Upper lobe of left lung (tissue), 6 donors: ENCODE measurements at places on chromosomes 1 and 21. TPM values are rescaled to one million over a fixed set of nuclear protein-coding genes. Genes with fewer than 3 reads are reported as not detected.
A peak's percentile ranks its signal among the peaks of the same experiment; 100 is the strongest.

RNF186 gene
- not detected for total RNA-seq

DNA sequence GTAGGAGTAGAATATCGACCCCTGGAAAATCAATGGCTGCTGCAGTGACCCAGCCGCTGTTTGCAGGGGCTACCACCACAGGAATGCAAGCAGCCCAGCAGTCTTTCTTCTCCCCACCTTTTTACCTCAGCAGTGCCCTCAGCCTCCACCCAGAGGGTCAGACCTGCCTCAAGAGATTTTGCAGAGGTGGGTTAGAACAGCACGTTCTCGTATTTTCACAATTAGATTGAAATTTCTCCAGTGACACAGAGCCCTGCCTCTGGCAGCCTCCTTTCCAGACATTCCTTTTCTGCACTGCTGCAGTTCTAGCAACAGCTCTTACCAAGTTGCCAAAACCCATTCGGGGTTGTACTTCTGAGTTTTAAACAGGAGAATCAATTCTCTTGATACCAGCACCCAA, 38.3 kb upstream of the PIGV start:
- DNase-seq = no peak
- no peaks in the 10 kb centered on the region for H3K27me3 ChIP-seq
- H3K36me3 ChIP-seq = peaks cover 6% of the 10 kb centered on the region
- H3K4me3 ChIP-seq = no peak overlapping the region

DNA sequence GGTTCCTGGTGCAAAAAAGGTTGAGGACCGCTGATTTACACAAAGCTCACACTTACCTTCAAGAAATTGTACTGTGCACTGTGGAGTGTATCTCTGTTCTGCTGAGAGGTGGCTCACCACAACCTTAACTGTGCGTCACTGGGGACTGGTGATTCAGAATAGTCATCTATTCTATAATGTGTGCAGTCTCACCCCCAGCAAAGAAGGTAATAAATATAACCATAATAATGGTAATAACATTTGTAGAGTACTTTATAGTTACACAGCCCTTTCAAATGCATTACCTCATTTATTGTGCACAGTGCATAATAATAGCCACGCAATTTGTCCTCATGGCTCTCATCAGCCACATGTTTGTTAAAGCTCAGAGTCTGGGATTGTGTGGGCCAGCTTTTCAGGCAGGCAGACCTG, 59.4 kb upstream of the DUSP10 start:
- DNase-seq = no peak
- no peaks in the 10 kb centered on the region for H3K36me3 ChIP-seq
- H3K4me1 ChIP-seq = no peaks in the 10 kb centered on the region
- no peak overlapping the region for H3K27ac ChIP-seq
- no peak overlapping the region for H3K4me3 ChIP-seq
- H3K27me3 ChIP-seq = no peaks in the 10 kb centered on the region

GRCh38 chr1:177305040-177306018, 134.6 kb downstream of the BRINP2 start:
- H3K4me3 ChIP-seq = no peak overlapping the region
- H3K27me3 ChIP-seq = no peaks in the 10 kb centered on the region
- no peak for DNase-seq
- H3K4me1 ChIP-seq = no peaks in the 10 kb centered on the region

- H3K27me3 ChIP-seq = no peaks in the 10 kb centered on the region
- H3K36me3 ChIP-seq = no peaks in the 10 kb centered on the region
- H3K27ac ChIP-seq = no peak overlapping the region
- DNase-seq = no peak
- H3K4me1 ChIP-seq = no peaks in the 10 kb centered on the region
Observed at GRCh38 chr21:39644062-39644560, 31.4 kb downstream of the B3GALT5 start.

- H3K27ac ChIP-seq = no peak overlapping the region
- peaks cover 77% of the 10 kb centered on the region for H3K36me3 ChIP-seq
- no peak overlapping the region for H3K4me3 ChIP-seq
Observed at GRCh38 chr1:21861602-21862429, 49.8 kb downstream of the LDLRAD2 start.

MFAP2 gene
- total RNA-seq = 5.6 TPM

TSPEAR gene
- total RNA-seq = not detected

DNA sequence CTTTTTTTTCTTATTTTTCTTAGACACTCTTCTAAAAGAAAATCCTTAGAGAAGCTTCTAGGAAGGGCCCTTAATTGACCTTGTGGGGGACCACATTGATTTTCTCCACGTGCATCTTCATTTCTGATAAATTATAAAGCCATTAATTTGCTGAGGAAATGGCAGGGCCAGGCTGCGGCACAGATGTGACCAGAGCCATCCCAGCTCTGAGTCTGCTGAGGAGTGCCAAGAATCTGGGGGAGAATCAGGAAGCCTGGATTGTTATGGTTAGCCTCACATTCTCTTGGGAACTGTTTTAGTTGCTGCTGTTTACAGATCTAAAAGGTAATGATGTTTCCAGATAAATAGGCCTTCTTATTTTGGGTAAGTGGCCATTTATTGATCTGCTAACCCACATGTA, 16.2 kb downstream of the PROX1 start:
- H3K4me3 ChIP-seq = no peak overlapping the region
- no peaks in the 10 kb centered on the region for H3K27me3 ChIP-seq
- H3K4me1 ChIP-seq = no peaks in the 10 kb centered on the region
- no peak for DNase-seq

SRGAP2 gene
- total RNA-seq = 72.9 TPM

PDC gene
- total RNA-seq = not detected

DNA sequence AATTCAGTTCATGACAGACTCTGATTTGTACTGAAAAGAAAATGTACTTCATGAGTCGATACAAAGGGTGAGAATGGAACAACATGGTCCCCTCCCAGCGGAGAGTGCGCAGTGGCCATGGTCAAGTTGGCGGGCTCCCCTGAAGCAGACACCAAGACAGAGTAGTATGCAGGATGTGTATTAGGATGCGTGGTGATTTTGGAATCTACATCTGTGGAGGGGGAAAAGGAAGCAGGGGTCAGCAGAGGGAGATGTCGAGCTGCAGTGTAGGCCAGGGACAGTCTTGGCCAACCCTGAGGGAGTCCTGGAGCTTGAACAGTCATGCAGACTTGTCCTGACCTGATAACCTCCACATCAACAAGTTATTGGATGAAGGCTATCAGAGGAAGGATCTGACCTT, 481.0 kb downstream of the OMA1 start:
- no peak overlapping the region for H3K27ac ChIP-seq
- DNase-seq = no peak
- H3K4me3 ChIP-seq = no peak overlapping the region
- no peaks in the 10 kb centered on the region for H3K4me1 ChIP-seq

DNA sequence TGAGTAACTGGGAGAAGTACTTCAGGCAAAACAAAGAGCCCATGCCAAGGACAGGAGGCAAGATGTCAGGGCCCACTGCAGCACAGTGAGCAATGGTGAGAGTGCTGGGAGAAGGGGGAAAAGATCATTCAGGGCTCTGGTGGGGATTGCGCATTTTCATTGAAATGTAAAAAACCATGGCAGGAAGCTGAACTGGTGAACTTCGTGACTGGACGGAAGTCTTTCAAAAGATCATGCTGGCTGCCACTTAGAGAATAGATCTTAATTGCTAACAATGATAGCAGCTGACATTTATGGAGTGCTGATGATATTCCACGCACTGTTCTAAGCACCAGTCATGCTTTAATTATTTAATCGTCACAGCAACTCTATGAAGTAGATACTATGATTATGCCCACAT, 107.0 kb downstream of the TGFBR3 start:
- peaks cover 47% of the 10 kb centered on the region for H3K4me1 ChIP-seq
- DNase-seq = no peak
- no peaks in the 10 kb centered on the region for H3K36me3 ChIP-seq
- peak overlapping the region; percentile 38 for H3K27ac ChIP-seq

DNA sequence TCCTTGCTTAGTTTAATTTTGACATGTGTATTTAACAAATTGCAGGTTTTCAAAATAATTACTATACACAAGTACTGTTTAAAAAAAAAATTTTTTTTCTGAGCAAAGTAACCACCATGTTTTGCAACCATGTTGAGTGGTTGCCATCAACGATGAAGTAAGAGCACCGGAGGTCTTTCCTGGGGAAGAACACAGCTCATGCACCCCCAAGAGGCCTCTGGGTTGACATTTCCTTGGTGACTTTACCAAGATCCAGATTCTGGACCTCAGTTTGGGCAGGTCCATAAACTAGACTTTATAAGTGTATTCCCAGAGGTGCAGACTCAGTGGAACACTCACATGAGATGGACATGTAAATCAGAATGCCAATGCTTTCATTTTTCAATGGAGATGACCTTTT, 36.8 kb upstream of the RALGPS2 start:
- H3K27me3 ChIP-seq = no peaks in the 10 kb centered on the region
- H3K27ac ChIP-seq = no peak overlapping the region
- H3K4me3 ChIP-seq = no peak overlapping the region
- H3K4me1 ChIP-seq = no peaks in the 10 kb centered on the region

CDCP2 gene
- total RNA-seq = not detected

DNA sequence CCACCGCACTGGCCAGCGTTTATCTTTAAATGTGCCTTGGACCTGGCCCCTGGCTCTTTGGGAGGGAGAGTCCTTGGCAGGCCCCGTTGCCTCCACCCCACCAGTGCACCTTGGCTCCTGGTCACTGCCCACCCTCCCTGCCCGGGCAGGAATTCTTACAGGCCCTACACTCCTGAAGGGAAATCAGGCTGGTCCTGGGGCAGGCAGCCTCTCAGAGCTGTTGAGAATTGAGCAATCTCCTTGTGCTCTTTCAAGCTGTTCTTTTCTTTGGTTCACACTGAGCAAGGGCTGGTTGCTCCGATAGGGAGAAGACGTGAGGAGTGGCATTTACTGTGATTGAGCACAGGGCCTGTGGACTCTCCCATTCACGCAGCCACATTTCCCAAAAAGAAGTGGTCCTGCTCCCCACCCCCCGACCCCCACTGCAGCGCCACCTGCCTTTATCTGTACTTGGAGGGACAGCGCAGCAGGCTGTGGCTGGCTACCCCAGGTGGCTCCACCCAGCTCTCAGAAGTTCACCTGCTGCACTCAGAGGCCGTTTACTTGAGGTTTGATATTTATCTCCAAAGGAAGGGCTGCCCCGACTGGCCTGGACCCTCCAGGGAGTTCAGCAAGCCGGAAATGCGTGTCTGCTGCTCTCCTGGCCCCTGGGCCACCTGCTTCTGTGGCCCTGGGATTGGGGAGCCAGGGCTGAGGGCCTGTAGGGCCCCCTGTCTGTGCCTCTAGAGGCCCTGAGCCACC, 47.8 kb downstream of the SKI start:
- H3K36me3 ChIP-seq = no peaks in the 10 kb centered on the region
- peak overlapping the region; percentile 76 for H3K27ac ChIP-seq
- peak; percentile 21 for DNase-seq
- no peak overlapping the region for H3K4me3 ChIP-seq
- H3K27me3 ChIP-seq = no peaks in the 10 kb centered on the region

DNA sequence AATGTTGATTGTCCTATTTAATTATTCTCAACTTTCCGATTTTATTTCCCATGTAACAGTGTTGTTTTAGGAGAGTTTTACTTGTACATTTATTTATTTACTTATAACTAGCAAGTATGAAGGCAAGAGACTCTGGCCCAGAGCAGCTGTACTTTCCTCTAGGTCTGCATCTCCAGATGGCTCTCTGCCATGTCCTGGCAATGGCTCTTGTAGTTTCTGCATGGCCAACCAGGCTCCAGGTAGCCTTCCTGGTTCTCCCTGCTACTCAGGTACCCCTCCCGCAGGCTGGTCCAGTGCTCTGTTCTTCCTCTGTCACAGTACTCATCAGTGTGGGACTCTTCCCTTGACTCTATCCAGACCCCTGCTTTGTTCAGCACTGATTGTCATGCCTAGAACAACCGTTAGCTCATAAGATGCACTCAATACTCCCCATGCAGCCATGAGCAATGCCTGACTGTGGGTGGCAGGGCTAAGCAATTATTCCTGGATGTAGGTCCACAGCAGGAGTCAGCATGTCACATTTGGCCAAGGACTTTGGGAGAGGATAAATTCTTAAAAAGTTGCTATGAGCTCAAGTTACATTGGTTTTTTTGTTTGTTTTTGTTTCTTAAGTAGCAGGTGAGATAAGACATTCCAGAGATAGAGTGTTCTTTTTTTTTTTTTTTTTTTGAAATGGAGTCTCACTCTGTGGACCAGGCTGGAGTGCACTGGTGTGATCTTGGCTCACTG, 10.9 kb upstream of the IL20 start:
- no peaks in the 10 kb centered on the region for H3K36me3 ChIP-seq
- DNase-seq = no peak
- no peak overlapping the region for H3K27ac ChIP-seq
- H3K4me1 ChIP-seq = no peaks in the 10 kb centered on the region
- H3K27me3 ChIP-seq = no peaks in the 10 kb centered on the region

GRCh38 chr1:220291580-220291979, 19.3 kb upstream of the RAB3GAP2 start:
- H3K27me3 ChIP-seq = no peaks in the 10 kb centered on the region
- DNase-seq = no peak
- H3K4me1 ChIP-seq = no peaks in the 10 kb centered on the region
- H3K36me3 ChIP-seq = no peaks in the 10 kb centered on the region
- no peak overlapping the region for H3K4me3 ChIP-seq

GRCh38 chr21:22253761-22254160, 1255.6 kb downstream of the NCAM2 start:
- no peaks in the 10 kb centered on the region for H3K27me3 ChIP-seq
- no peak overlapping the region for H3K27ac ChIP-seq
- no peak overlapping the region for H3K4me3 ChIP-seq
- no peak for DNase-seq
- H3K4me1 ChIP-seq = no peaks in the 10 kb centered on the region

DNA sequence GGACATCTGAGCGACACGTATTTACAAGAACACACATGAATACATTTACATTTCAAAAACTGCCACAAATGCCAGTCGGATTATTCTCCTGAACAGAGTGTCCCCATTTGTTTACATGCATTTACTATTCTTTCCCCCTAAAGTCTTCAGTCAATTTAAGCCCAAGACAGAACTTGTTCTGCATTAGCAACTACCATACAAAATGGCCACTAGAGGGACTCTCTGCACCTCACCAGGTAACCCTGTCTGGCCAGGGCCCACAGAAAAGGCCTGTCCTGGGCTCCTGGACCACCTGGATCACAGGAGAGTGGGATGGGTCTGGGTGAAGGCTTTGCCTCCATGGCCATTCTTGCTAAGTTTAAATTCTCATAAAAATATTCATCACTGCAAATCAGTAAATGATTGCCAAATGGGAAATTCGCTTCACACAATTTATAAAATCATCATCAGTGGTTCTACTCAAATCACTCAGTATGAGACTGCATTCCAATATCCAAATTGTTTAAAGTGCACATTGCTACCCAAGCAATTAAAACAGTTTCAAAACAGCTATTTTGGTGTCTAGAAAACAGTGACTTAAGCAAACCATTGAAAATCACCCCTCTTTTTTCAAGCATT, 12.5 kb upstream of the GUCA2A start:
- no peak for DNase-seq
- no peak overlapping the region for H3K4me3 ChIP-seq
- peaks cover 28% of the 10 kb centered on the region for H3K4me1 ChIP-seq
- no peaks in the 10 kb centered on the region for H3K27me3 ChIP-seq

GRCh38 chr1:14659913-14660312, 61.4 kb downstream of the KAZN start:
- no peaks in the 10 kb centered on the region for H3K4me1 ChIP-seq
- H3K4me3 ChIP-seq = no peak overlapping the region
- H3K27me3 ChIP-seq = no peaks in the 10 kb centered on the region
- no peak overlapping the region for H3K27ac ChIP-seq
- H3K36me3 ChIP-seq = no peaks in the 10 kb centered on the region

LRRC71 gene
- 0.49 TPM for total RNA-seq
